ENCODE measurements at places on chromosomes 11 and 22.
A peak's percentile ranks its signal among the peaks of the same experiment; 100 is the strongest.

- no peak for DNase-seq
Measured at GRCh38 chr11:90100431-90100830, 14.7 kb downstream of the UBTFL1 start.

GRCh38 chr11:34185926-34186841 lies 80.8 kb downstream of the NAT10 start:
- DNase-seq: no peak

GRCh38 chr22:17346578-17346977 lies 22.7 kb upstream of the CECR2 start:
- no peak for DNase-seq

GRCh38 chr11:87662287-87662686 lies 513.0 kb downstream of the RAB38 start:
- DNase-seq: no peak

DNA sequence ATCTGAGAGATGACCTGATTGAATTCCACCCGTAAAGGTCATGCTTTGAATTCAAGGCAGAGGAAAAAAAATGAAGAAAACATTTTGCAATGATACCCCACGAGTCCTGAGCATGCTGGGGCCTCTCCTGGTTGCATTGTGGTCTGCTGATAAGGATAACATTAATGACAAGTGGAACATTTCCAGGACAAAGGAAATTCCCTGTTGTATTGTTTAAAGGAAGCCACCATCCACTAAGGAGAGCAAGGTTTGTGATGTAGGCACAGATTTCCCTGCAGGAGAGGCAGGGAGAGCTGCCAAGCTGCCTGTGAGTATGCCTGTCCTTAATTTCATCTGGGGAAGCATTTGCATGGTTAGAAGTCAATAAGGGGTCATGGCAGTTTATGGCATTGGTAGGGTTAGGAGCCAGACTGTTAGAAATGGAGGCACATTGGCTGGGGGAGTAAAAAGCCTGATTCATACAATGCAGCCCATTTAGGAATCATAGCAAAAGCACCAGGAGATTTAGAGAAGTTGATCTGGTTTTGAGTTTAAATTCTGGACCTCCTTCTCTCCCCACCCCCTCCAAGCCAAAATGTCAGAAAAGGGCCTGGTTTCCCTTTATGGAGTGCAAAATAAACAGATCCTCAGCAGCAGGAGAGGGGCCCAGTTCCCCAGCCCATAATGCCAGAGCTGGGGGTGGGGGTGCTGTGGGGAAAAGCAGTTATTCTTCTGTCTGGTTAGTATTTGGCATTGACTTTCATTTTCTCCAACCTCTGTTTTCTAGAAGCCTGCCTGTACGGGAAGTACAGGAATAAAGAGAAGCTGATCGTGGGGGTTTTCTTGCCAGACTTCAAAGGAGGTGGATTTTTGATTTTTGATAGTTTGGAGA lies 22.1 kb downstream of the FLI1 start:
- DNase-seq: peak; percentile 81

- no peak for DNase-seq
Measured at GRCh38 chr11:72984453-72985077, 157.6 kb downstream of the FCHSD2 start.

- no peak for DNase-seq
Measured at GRCh38 chr11:17560281-17561110, 13.4 kb downstream of the OTOG start.

- no peak for DNase-seq
Measured at GRCh38 chr11:8329336-8329735, 65.7 kb upstream of the LMO1 start.

GRCh38 chr11:118887206-118887605 lies 3.5 kb downstream of the CXCR5 start:
- no peak for DNase-seq

GRCh38 chr11:125165111-125165842 lies 726 bp downstream of the PKNOX2 start:
- peak; percentile 10 for DNase-seq

DNA sequence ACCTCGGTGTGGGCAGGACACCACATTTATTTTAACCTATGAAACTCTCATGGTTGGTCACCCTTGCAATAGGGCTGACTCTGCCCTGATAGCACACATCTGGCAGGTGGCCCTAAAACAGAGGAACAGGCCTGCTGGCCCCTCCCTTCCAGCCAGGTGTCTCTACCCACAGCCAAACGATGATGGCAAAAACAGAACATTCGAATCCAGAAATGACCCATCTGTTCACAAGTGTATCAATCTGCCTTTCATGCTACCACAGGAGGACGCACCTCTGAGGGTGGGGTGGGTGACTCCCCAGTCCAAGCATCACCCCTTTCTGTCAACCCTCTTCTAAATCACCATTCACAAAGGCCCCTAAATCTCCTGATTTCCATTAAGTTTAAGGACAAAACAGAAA lies 118.1 kb downstream of the ETS1 start:
- no peak for DNase-seq

GRCh38 chr11:46590740-46591605 lies 2.9 kb downstream of the AMBRA1 start:
- DNase-seq: no peak

GRCh38 chr22:38012604-38013072 lies 28.3 kb upstream of the SOX10 start:
- no peak for DNase-seq

DNA sequence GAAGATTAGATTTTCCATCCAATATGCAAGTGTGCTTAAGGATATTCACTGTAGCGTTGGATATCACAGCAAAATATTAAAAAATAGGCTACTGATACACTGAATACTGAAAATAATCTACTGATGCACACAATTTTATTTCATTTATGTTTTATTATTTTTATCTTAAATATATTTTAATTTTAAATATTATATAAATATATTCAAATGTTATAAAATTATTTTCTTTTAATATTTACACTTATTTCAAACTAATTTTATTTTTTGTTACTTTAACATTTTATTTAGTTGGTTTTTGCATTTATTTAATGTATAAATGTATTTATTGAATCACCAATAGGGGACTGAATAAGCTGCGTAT lies 12.3 kb downstream of the MMP3 start:
- DNase-seq: no peak

DNA sequence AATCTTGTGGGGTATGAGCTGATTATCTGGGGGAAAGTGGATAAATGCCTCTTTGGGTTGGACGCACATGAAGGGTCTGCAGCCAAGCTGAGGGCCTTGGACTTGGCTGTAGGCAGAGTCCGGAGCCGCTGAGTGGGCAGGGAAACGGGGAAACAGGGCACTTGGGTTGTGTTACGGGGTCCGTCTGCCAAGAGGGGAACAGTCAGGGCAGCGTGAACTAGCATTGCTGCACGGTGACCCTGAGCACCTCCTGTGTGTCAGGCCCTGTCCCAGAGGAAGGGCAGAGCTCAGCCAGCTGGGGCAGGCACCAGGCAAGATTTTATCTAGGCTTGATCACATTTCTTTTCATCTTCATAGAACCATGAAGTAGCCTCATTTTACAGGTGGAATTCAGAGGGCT lies 11.9 kb downstream of the FAM83F start:
- no peak for DNase-seq

DNA sequence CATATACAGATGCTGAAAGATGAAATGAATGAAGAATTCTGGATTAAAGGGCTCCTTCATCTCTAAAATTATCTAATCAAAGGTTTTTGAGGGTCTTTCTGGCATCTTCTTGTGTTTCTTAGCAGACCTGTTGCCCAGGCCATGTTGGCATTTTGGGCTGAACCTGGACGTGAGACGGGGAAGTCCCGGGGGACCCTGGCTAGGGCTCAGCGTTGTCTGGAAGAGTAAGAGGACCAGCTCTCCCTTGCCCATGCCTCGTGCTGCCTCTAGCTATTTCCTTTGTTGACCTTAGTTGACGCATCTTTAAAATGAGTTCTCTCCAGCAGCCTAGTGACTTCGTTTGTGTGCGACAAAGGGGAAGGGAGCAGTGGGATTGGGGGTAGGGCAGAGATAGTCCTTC lies 152.2 kb downstream of the ST3GAL4 start:
- DNase-seq: no peak

GRCh38 chr11:84671325-84671999 lies 955.7 kb downstream of the DLG2 start:
- no peak for DNase-seq

GRCh38 chr22:37067428-37067827 lies 15.9 kb downstream of the KCTD17 start:
- no peak for DNase-seq

- no peak for DNase-seq
Measured at GRCh38 chr11:113568566-113568965, 93.4 kb upstream of the DRD2 start.

DNA sequence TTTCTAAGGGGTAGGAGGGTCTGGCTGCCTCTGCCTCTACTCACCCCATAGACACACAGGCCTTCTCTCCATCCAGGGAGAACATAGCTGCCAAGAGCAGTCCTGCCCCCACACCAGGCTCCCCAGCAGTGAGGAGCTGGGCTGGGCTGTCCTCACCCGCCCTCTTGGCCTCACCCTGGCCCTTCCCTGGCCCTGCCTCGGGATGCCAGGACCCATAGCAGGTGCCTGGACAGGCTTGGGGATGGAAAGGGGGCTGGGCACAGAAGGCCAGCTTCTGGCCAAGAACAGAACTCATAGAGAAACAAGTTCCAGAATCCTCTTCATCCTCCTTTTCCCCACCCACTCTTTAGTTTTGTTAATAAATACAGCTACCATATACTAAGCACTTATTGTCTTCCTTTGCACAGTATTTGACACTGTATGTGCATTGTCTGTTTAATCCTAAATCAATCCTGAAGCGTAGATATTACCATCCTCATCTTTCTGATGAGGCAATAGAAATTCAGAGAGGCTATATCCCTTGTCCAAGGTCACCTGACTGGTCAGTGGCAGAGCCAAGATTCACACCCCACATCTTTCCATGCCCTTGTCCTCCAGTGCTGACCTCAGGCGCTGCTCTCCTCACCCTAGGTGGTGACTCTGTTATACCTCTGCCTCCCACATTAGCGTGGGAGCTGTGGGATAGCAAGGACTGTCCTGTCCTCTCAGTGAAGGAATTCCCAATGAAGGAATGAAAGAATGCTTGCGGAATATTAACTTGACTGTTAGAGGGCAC lies 22.0 kb upstream of the MYOD1 start:
- no peak for DNase-seq

GRCh38 chr11:65630215-65630614 lies 7.7 kb upstream of the SIPA1 start:
- no peak for DNase-seq

DNA sequence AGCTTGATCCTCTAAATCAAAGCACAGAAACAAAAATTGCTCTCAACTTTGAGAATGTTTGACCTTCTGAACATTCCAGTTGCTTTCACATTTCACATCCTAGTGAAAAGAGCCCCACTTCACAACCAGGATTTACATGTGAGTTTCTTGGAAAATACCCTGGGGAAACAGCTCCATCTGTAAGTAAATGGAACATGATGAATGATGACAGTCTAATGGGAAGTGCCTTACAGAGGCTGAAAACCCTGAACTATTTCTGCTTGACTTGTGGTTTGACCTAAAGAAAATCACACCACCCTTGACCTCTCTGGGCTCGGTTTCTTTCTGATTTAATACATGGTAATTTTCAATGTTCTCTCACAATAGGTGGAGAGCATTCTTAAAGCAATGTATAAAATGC lies 499.4 kb upstream of the API5 start:
- no peak for DNase-seq

DNA sequence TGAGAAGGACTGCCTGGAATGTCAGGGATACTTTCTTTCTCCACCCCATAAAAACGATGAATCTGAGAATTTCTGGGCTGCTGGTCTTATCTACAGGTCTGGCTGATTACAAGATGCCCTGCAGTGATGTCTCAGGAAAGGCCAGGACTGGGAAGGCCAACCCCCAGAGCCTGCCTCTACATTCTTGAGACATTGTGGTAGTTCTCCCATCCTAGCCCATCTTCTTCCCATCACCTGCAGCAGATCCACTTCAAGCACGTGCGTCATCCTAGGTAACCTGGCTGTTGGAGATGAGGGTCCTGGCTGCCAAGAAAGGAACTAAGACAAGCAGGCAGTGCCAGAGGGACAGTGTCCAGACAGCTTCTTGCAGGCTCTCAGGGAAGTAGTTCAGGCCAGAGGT lies 44.1 kb upstream of the E2F8 start:
- no peak for DNase-seq
